Kidney (tissue), 22 donors: ENCODE measurements at places on chromosomes 1 and 21. TPM values are rescaled to one million over a fixed set of nuclear protein-coding genes. Genes with fewer than 3 reads are reported as not detected.

SEC16B gene
- total RNA-seq, result 4.8 TPM

FCRLA gene
- total RNA-seq, result 1.7 TPM

APOBEC4 gene
- total RNA-seq, result not detected

SPRR2E gene
- not detected for total RNA-seq

C1orf53 gene
- total RNA-seq, result 8.4 TPM

OR2L2 gene
- 0.09 TPM for total RNA-seq

DNA sequence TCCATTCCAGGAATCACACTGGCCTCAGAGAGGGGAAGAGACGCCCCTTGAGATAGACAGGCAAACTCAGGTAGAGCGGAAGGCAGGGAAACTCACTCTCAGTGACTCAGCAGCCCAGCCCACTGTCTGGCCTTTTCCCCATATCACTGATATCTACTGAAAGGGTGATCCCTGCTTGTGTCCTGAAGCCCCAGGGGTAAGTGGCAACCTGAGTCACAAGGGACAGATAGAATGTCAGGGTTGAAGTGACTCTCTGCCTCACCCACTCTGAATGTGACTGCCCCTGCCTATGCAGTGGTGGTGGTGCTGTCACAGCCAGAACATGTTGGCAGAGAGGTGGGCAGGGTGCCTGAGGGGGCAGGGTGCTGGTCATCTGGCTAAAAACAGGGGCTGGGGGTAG, 157.5 kb upstream of the FGGY start:
- H3K4me3 ChIP-seq, result no peak overlapping the region
- no peak overlapping the region for H3K27ac ChIP-seq
- no peaks in the 10 kb centered on the region for H3K36me3 ChIP-seq
- no peak for DNase-seq
- peaks cover 13% of the 10 kb centered on the region for H3K4me1 ChIP-seq

DNA sequence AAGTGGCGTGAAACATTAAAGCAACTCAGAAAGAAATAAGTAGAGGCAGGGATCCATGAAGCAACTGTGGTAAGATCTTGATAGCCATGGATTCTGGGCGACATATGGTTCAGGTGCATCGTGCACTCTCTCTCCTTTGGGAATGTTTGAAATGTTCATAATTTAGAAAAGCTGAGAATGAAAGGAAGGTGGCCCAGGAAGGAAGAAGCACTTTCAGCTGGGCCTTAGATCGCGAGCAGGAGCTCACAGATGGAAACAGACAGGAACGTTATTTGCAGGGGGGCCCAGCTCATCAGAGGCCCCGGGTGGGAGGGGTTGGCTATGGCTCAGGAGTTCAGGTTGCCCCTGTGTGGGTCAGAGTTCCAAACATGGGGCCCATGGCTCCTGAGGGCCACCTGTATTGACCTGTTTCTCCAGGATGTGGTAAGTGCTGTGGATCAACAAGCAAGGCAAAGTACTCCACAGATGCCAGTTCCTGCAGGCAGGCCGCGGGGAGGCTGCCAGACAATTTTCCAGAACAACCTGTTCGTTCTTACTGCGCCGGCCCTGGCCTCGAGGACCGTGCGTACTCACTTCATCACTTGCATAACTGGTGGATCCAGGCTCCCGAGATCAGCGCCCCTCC, 253.2 kb downstream of the TOMM20 start:
- no peak overlapping the region for H3K27ac ChIP-seq
- H3K4me1 ChIP-seq, result no peaks in the 10 kb centered on the region
- H3K4me3 ChIP-seq, result no peak overlapping the region
- DNase-seq, result no peak

- H3K27ac ChIP-seq, result peak overlapping the region; percentile 54
- peak; percentile 34 for DNase-seq
- no peak overlapping the region for H3K4me3 ChIP-seq
- peaks cover 15% of the 10 kb centered on the region for H3K36me3 ChIP-seq
- H3K4me1 ChIP-seq, result peaks cover 14% of the 10 kb centered on the region
Measured at GRCh38 chr1:168243198-168243597, 17.4 kb downstream of the SFT2D2 start.

DNA sequence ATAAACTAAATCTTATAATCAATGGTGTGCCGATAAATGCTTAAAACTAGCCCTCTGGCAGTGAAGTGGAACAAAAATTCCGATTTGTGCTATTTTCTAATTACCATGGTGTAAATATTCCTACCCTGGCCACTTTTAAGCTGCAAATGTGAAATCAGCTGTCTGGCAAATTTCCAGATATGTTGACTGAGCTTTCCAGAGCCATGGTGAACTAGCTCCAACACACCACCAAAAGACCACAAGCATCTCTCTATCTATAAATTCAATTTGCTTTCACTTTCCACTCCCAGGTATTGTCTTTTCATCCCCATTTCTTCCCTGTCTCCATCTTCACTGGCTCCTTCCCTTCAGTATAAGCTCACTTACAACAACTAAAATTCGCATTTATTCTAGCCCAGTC, 152.3 kb upstream of the RGS18 start:
- H3K4me3 ChIP-seq, result no peak overlapping the region
- DNase-seq, result no peak
- H3K36me3 ChIP-seq, result no peaks in the 10 kb centered on the region
- no peaks in the 10 kb centered on the region for H3K27me3 ChIP-seq
- no peak overlapping the region for H3K27ac ChIP-seq

DNA sequence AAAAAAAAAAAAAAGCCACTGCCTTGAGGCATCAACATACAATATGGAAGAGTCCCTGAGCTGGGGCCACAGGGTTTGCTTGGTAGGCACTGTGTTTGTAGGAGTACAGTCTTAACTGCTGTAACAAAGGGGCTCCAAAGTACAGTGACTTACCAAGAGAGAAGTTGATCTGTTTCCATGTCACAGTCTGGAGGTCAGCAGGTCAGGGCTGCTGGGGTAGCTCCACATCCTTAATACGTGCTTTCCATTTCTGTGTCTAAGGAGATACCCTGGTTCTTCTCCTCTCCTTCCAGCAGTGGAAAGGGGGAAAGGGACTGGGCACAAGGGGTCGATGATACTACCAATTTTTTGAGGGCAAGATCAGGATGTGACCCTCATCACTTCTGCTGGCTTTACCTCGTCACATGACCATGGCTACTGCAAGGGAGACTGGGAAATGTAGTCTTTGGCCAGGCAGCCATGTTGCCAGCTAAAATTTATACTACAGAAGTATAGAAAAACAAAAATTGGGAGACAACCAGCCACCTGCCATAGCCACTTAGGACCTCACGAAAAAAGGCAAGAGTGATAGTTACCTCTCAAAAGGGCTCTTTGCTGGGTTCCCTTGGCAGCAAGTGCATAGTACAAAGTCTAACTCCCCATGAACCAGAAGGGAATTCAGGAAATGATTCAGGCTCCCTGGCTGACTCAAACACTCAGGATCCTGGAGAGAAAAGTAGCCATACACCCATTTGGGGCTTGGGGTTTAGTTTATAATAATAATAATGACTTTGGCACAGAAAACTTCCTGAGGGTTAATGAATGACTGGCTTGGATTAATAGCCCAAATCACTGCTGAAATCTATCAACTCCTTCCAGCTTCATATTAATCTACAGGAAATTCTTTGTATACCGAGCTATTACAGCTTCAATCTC, 52.7 kb upstream of the ATP5PO start:
- no peak for DNase-seq
- no peaks in the 10 kb centered on the region for H3K36me3 ChIP-seq
- no peak overlapping the region for H3K4me3 ChIP-seq
- peaks cover 13% of the 10 kb centered on the region for H3K4me1 ChIP-seq

DNA sequence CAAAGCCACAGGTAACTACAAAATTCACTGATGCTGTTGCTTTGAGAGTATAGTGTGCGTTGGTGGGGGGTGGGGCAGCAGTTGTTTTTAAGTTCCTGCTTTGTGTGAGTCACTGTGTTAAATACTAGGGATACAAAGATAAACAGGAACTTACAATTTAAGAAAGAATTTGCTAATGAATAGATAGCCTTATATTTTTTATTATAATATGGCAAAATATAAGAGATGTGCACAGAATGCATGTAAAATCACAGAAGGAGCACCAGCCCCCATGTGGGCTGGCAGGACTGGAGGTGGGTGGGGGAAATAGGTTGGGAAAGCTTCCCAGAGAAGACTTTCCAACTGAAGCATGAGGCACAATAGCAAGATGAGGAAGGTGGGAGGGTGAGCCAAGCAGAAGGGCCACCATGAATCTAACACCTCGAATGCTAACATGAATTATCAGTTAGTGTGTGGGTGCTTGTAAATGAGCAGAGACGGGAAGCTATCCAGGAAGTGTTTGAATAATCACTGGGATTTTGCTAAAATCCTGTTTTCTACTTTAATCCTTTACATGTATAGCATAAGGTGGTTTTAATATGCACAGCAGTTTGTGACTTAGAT, 57.0 kb upstream of the RAVER2 start:
- no peaks in the 10 kb centered on the region for H3K4me1 ChIP-seq
- DNase-seq, result no peak
- H3K36me3 ChIP-seq, result no peaks in the 10 kb centered on the region
- H3K4me3 ChIP-seq, result no peak overlapping the region

DNA sequence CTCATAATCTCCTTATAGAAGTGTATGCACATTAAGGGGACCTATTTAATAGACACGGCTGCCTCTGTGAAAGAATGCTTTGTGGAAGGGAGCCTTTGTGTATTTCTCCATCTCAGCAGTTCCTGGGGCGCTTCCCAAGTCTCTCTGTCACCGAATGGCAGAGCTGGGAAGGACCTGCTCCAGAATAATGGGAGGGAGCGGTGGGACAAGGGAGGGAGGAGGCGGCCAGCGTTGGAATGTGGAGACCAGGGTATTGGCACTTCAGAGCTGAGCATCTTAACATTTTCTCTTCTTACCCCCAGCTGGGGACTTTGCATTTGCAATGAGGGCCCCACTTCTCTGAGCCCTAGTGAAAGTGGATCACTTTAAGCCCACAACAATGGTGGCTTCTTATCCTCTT, 23.9 kb downstream of the CACHD1 start:
- no peaks in the 10 kb centered on the region for H3K27me3 ChIP-seq
- no peak overlapping the region for H3K27ac ChIP-seq
- no peak overlapping the region for H3K4me3 ChIP-seq

DNA sequence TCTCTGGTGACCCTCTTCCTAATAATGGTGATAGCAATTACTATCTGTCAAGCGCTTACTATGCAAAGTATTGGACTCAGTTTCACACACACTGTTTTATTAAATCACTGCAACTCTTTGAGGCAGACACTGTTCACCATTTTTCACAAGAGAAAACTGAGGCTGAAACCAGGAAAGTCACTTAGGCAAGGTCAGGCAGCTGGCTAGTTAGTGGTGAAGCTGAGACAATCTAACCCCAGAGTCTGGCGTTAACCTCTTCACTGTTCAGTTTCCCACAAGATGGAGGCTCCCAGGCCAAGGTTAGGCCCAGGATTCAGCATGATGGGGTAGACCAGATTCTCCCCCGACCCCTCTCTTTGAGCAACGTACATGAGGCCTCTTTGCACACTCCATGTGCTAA, 4.8 kb upstream of the GJA8 start:
- no peaks in the 10 kb centered on the region for H3K27me3 ChIP-seq
- H3K27ac ChIP-seq, result peak overlapping the region; percentile 9
- H3K36me3 ChIP-seq, result no peaks in the 10 kb centered on the region
- H3K4me3 ChIP-seq, result no peak overlapping the region

- H3K4me1 ChIP-seq, result peaks cover 28% of the 10 kb centered on the region
- H3K4me3 ChIP-seq, result peak overlapping the region; percentile 84
- peak; percentile 83 for DNase-seq
- H3K27me3 ChIP-seq, result peaks cover 2% of the 10 kb centered on the region
- peak overlapping the region; percentile 95 for H3K27ac ChIP-seq
Measured at GRCh38 chr1:151993084-151993733, 450 bp downstream of the S100A10 start.

DNA sequence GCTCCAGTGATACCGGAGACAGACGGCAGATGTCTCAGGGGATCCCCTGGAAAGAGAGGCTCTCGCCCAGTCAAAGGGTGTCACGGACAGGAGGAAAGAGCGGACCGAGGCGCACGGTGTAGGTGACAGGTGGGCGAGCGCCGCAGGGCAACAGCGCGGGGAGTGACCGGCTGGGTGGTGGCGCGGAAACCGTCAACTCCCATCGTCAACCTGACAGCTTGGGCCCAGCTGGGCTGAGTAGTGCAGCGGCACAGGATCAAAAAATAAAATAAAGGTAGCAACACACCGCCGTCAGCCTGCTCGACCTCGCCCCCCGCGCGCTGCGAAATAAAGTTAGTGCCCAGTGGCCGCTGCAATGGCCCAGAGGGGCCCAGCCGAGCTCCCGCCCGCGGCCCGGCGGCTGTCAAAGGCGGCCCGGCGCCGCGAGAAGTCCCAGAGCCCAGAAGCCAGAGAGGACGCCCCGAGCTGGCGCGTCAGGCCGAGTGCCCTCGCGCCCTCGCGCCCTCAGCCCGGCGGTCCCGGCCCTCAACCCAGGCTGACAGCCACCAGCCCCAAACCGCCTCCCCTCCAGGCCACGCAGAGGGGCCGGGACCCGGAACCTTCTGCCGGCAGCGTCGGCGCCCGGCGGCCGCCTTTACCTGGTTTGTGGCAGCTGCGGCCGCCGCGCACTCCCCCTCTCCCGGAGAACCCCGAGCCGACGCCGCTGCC, at the start of gene LYST:
TSS of gene LYST (minus strand) at position 702 of the 708 bp plus-strand sequence. CDS start 36,489 bp downstream, outside the sequence.
- H3K4me1 ChIP-seq, result peaks cover 6% of the 10 kb centered on the region
- DNase-seq, result peak; percentile 53
- H3K36me3 ChIP-seq, result no peaks in the 10 kb centered on the region
- peak within 1 kb of the TSS; percentile 88 for H3K4me3 ChIP-seq

- H3K27ac ChIP-seq, result no peak overlapping the region
- peak; percentile 21 for DNase-seq
Measured at GRCh38 chr21:33362044-33362555, 37.3 kb downstream of the IFNAR1 start.

DNA sequence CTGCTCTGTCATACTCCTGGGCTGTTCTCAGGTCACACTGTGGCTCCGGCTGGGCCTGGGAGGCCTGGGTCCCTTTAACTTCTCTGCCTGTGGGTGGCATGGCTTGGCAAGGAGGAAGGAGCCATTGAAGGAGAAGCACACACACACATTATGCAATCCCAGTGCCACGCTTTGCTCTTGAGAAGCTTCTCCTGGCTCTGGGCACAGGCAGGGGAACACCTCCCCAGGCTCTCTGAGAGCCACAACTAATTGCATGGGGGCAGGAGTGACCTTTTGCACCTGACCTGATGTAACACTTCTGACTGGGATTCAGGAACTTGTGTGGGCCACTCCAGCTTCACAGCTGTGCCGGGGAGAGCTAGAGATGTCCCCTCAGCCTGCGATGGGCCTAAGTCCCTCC, 23.1 kb downstream of the LGR6 start:
- no peak overlapping the region for H3K4me3 ChIP-seq
- peaks cover 4% of the 10 kb centered on the region for H3K27me3 ChIP-seq
- no peaks in the 10 kb centered on the region for H3K36me3 ChIP-seq
- no peak for DNase-seq
- no peak overlapping the region for H3K27ac ChIP-seq
- peaks cover 2% of the 10 kb centered on the region for H3K4me1 ChIP-seq

GRCh38 chr1:214979191-214979590, 103.3 kb upstream of the KCNK2 start:
- H3K27me3 ChIP-seq, result no peaks in the 10 kb centered on the region
- H3K36me3 ChIP-seq, result no peaks in the 10 kb centered on the region
- no peak for DNase-seq

DNA sequence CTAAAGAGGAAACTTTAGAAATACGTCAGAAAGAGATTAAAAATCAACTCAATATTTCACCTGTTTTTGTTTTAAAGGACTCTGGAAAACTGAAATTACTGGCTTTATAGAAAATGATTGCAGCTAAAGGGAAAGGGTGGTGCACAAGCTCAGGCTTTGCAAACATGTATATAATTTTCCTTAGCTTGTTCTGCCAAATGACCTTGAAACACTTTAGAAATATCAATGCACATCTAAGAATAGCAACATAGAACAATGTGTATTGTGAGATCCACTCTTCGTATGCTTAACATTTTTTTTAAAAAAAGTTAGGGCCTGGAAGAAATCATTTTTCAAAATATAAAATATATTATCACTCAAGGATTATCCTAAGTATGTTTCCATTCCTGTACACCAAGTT, 143.9 kb downstream of the NTPCR start:
- no peaks in the 10 kb centered on the region for H3K4me1 ChIP-seq
- H3K4me3 ChIP-seq, result no peak overlapping the region
- H3K36me3 ChIP-seq, result no peaks in the 10 kb centered on the region
- DNase-seq, result no peak
- no peak overlapping the region for H3K27ac ChIP-seq
